ENCODE measurements at places on chromosomes 1 and 21. TPM values are rescaled to one million over a fixed set of nuclear protein-coding genes. Genes with fewer than 3 reads are reported as not detected.

DNA sequence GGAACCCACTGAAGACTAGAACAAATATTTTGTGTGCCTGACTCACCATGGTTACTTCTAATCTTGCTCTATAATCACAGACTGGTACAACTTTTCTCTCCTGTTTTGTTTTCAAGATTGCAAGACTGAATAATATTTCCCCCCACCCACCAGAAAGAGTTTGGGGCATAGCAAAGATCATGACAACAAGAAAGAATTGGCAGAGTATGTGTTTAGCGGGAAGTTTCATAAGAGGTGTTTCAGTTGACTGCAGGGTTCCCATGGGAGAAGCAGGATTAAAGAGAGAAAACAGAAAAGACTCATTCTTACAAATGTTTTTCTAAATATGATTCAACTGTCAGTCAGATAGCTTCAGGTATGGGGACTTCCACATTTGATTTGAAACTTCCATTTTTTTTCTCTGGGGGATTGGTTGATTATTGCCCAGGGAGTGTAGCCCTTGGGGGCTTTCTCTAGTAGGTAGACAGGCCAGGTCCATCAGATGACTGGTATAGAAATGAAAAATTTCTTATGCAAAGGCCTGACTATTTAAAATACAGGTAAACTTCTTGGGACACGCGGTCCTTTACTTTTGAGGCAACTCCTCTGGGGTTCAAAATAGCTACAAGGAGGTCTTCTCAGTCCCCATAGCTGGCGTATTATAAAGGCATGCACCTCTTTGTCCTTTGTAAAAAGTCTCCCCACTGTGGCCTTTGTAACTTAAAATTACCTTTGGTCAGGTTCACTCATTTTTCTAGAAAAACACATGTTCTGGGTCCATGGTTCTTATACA is 13.9 kb downstream of the OR14I1 start:
- DNase-seq: no peak
- no peak overlapping the region for H3K4me3 ChIP-seq
- no peaks in the 10 kb centered on the region for H3K27me3 ChIP-seq
- H3K4me1 ChIP-seq: no peaks in the 10 kb centered on the region
- H3K36me3 ChIP-seq: no peaks in the 10 kb centered on the region
- H3K27ac ChIP-seq: no peak overlapping the region

- no peak for DNase-seq
- H3K36me3 ChIP-seq: no peaks in the 10 kb centered on the region
- no peaks in the 10 kb centered on the region for H3K27me3 ChIP-seq
- H3K27ac ChIP-seq: no peak overlapping the region
- H3K4me3 ChIP-seq: no peak overlapping the region
- peaks cover 36% of the 10 kb centered on the region for H3K4me1 ChIP-seq
Observed at GRCh38 chr1:39194398-39195051, 10.0 kb upstream of the MACF1 start.

GRCh38 chr1:50968821-50969610 is 1.0 kb upstream of the CDKN2C start:
- H3K4me3 ChIP-seq: peak overlapping the region; percentile 84
- H3K27me3 ChIP-seq: no peaks in the 10 kb centered on the region
- peaks cover 5% of the 10 kb centered on the region for H3K4me1 ChIP-seq
- H3K27ac ChIP-seq: peak overlapping the region; percentile 91

DNA sequence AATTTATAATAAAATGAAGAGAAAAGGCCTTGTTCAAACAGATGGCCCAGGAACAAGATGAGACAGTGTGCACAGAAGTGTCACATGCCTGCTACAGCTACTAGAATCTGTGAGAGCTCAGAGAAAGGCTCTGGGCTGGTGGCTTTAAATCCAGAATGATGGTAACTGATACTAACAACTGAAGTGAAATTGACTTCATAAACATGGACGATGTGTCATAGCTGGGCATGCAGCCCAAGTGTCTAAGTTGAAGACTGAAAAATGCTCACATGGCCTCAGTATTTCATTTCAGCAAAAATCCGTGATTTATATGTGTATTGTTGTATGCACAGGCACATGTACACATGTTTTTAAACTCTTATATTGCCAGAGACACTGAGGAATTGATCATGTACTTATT is 208.3 kb upstream of the RUNX1 start:
- peak overlapping the region; percentile 94 for H3K27ac ChIP-seq
- H3K4me1 ChIP-seq: peaks cover 56% of the 10 kb centered on the region
- H3K27me3 ChIP-seq: no peaks in the 10 kb centered on the region
- peak; percentile 78 for DNase-seq
- H3K4me3 ChIP-seq: no peak overlapping the region
- H3K36me3 ChIP-seq: no peaks in the 10 kb centered on the region

DNA sequence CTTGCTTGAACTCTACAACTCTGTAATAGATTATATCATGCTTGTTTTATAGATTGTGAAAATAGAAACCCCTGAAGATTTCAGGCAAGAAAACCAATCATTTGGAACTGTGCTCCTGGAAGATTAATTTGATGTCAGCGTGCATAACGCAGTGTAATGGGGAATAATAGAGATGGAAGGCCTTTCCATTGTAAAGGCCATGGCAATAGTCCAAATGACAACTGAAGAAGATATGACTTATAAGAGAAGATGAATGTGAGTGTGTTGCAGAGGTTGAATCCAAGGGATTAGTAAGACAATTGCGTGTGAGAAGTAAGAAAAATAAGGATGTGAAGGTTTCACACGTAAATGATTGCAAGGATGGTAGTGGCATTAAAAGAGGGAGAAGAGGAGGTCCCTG is 285.0 kb downstream of the DUSP10 start:
- H3K4me3 ChIP-seq: no peak overlapping the region
- H3K36me3 ChIP-seq: no peaks in the 10 kb centered on the region
- 0 out of 2 replicates have a peak, but pooled peaks cover 4% of the 10 kb centered on the region for H3K4me1 ChIP-seq
- no peaks in the 10 kb centered on the region for H3K27me3 ChIP-seq
- H3K27ac ChIP-seq: no peak overlapping the region
- DNase-seq: no peak

DNA sequence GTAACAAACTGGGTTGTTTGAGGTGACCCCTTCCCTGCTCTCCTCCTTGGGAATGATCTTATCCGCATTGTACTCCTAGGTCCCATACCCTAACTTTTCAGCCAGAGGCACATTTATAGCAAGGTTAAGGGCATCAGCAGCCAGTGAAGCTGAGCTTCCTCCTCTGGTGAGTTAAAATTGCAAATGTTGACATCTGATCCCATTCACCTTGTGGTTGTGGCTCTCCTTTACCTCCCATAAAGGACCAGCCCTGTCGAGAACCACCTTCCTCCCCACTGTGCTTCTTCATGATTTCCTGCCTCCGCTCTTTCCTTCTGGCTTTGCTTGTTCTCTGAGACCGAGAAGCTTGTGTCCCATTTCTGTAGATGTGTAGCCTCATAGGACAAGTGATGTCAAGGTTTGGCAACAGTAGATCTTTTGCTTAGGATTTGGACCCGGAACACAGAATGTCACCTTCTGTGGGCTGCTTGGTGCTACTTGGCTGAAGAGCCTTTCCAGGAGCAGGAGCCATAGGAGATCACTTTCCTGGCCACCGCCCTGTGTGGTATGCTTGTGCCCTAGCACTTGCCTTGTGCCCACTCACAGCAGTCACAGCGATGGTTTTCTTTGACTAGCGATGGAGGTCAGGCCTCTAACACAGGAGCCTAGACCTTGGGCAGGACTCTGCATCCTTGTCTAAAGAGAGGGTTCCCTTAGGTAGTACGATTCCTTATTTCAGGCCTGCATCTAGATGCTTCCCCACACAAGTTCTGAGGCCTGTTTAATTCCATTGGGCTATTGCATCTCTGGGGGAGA is 18.8 kb downstream of the SZRD1 start:
- no peaks in the 10 kb centered on the region for H3K27me3 ChIP-seq
- H3K4me3 ChIP-seq: no peak overlapping the region
- no peak for DNase-seq
- H3K4me1 ChIP-seq: 0 out of 2 replicates have a peak, but pooled peaks cover under 1% of the 10 kb centered on the region
- peaks cover 5% of the 10 kb centered on the region for H3K36me3 ChIP-seq
- H3K27ac ChIP-seq: no peak overlapping the region

- H3K36me3 ChIP-seq: no peaks in the 10 kb centered on the region
- H3K4me1 ChIP-seq: no peaks in the 10 kb centered on the region
- no peak overlapping the region for H3K4me3 ChIP-seq
Observed at GRCh38 chr1:222167111-222167510, 380.8 kb downstream of the HHIPL2 start.

- no peaks in the 10 kb centered on the region for H3K4me1 ChIP-seq
- H3K36me3 ChIP-seq: no peaks in the 10 kb centered on the region
Observed at GRCh38 chr1:33578557-33579448, 106.4 kb downstream of the ZSCAN20 start.

DNA sequence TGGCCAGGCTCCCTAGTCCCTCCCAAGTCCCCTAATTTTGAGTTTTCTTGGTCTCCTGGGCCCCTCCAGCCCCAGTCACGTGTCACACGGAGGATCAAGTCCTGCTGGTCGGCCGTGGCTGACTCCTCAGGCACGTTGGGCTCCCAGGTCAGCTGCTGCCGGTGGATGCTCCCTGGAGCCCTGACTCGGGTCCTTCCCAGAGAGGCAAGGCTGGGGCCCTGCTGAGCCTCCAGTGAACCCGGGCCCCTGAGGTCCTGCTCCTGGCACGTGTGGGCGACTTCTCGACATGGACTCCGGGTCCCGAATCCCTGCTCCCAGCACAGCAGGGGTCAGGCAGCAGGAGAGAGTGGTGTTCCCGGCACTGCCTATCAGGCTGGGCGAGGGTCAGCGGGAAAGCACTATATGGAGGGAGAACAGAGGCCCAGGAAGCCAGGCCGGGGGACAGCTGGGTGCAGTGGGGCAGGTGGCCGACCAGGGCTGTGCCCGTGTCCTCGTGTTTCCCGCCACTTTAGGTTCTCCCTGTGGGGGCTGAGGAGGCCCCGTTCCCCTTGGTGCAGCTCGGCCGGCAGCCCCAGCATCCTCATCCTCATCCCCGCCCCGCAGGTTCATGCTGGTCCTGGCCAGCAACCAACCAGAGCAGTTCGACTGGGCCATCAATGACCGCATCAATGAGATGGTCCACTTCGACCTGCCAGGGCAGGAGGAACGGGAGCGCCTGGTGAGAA is 13.2 kb downstream of the TMEM240 start:
- no peak overlapping the region for H3K4me3 ChIP-seq
- DNase-seq: no peak
- no peaks in the 10 kb centered on the region for H3K4me1 ChIP-seq
- H3K27ac ChIP-seq: no peak overlapping the region
- H3K36me3 ChIP-seq: peaks cover 69% of the 10 kb centered on the region
- no peaks in the 10 kb centered on the region for H3K27me3 ChIP-seq

DNA sequence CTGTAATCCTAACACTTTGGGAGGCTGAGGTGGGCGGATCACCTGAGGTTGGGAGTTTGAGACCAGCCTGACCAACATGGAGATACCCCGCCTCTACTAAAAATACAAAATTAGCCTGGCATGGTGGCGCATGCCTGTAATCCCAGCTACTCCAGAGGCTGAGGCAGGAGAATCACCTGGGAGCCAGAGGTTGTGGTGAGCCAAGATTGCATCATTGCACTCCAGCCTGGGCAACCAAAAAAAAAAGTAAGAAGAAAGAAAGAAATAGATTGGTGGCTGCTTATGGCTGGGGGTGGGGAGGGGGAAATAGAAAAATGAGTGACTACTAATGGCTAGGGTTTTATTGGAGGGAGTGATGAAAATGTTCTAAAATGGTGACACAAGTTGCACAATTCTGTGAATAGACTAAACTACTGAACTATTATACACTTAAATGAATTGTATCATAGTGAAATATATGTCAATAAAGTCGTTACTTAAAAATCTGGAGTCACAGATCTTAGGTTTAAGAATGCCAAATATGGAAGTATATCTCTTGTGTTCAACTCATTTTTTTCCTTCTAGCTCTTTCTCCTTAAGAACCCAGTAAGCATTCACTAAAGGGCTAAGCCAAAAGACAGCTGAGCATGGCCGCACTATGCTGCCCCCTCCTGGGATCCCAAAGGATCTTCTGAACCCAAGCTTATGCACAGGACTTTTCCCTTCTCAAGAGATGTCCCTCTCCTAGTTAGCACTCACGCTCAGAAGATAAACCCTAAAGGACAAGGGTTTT is 3.2 kb upstream of the NPL start:
- peaks cover 27% of the 10 kb centered on the region for H3K4me1 ChIP-seq
- no peaks in the 10 kb centered on the region for H3K36me3 ChIP-seq
- no peak overlapping the region for H3K27ac ChIP-seq
- no peak overlapping the region for H3K4me3 ChIP-seq
- DNase-seq: peak; percentile 63

- no peaks in the 10 kb centered on the region for H3K4me1 ChIP-seq
- 0 out of 2 replicates have a peak, but pooled peaks cover 4% of the 10 kb centered on the region for H3K36me3 ChIP-seq
- no peak overlapping the region for H3K27ac ChIP-seq
- H3K27me3 ChIP-seq: no peaks in the 10 kb centered on the region
Observed at GRCh38 chr1:217478450-217478849, 152.4 kb downstream of the GPATCH2 start.

DNA sequence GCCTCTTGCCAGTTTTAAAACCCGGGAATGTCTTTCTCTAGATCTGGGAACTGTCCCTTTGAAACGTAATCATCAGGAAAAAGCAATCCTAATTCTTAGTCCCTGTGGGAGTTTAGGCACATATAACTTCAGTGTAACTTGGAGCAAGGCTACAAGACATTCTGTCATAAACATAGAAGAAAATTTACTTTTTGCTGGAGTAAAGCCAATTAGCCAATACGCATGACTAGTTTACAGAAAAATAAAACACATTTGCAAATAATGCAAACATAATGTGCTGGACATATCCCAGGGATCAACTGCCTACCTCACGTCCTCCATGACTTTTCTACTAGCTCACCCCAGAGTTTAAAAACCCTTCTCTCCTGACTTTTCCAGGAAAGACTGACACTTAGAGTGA is 970.6 kb downstream of the MRPL39 start:
- H3K4me3 ChIP-seq: no peak overlapping the region
- H3K4me1 ChIP-seq: no peaks in the 10 kb centered on the region
- H3K27me3 ChIP-seq: no peaks in the 10 kb centered on the region

- H3K4me3 ChIP-seq: no peak overlapping the region
- H3K36me3 ChIP-seq: no peaks in the 10 kb centered on the region
- no peaks in the 10 kb centered on the region for H3K4me1 ChIP-seq
- peak; percentile 66 for DNase-seq
Observed at GRCh38 chr1:29975036-29975694, 738.8 kb downstream of the PTPRU start.

DNA sequence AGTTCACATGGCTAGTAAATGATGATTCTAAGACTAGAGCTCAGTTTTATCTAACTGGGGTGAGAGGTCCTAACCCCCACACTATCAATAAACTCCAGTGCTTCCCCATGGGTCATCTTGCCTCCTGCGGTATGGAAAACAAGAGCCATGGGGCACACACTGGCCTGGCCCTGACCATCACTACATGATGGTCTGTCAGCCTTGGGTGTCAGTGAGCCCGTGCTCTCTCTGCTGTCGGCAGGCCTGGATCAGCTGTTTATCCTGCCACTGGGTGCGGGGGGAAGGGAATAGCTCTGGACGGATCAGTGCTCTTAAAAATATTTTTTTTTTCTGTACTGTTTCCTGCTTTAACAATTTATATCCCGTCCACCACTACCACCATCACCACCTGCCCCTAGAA is 255.0 kb upstream of the ADGRL2 start:
- no peak overlapping the region for H3K27ac ChIP-seq
- no peak overlapping the region for H3K4me3 ChIP-seq
- no peak for DNase-seq
- no peaks in the 10 kb centered on the region for H3K36me3 ChIP-seq

GRCh38 chr1:169588785-169589485 is 2.7 kb upstream of the F5 start:
- no peak overlapping the region for H3K27ac ChIP-seq
- 0 out of 2 replicates have a peak, but pooled peaks cover 6% of the 10 kb centered on the region for H3K27me3 ChIP-seq
- H3K4me1 ChIP-seq: no peaks in the 10 kb centered on the region
- no peaks in the 10 kb centered on the region for H3K36me3 ChIP-seq
- H3K4me3 ChIP-seq: no peak overlapping the region
- DNase-seq: no peak

- no peak for DNase-seq
- no peaks in the 10 kb centered on the region for H3K36me3 ChIP-seq
Observed at GRCh38 chr1:66247415-66248208, 286.3 kb upstream of the SGIP1 start.

The OR14A16 gene
- not detected for total RNA-seq

The GIPC2 gene
- not detected for total RNA-seq

The WARS2 gene
- 21.8 TPM for total RNA-seq

The S100A13 gene
- total RNA-seq: 100 TPM
